ENCODE measurements at places on chromosomes 5 and 9. TPM values are rescaled to one million over a fixed set of nuclear protein-coding genes. Genes with fewer than 3 reads are reported as not detected.

DNA sequence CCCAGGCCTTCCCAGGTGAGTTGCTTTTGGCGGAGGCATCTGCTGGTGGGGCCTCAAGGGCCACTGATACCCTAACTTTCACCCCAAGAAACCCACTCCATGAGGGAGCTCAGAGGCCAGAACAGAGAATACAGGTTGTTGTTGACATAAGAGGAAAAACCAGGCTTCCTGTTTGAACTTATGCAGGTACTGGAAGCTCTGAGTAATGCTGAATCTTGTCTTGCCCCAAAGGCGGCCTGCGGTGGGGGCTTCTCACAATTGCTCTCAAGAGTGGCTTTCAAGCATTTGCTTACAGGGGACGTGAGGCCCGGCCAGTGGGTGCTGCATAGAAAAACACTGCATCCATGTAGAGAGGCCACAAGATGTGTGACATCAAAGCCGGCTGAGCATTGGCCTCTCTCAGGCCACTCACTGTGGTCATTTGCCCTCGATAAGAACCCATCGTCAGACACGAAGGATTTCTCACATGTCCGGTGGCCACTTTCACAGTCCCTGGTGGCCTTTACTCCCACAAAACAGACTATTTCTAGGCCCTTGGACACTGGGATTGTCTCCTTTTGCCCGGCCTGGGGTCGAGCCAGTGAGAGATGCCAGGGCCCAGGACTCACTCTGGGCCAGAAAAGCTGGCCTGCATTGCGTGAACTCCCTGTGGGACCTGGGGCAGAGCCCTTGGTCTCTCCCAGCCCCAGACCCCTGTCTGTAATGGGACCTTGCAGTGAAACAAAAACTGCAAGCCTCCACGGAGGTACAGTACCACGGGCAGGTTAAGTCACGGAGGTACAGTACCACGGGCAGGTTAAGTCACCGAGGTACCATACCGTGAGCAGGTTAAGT is 34.5 kb upstream of the TCF7 start:
- DNase-seq: no peak

GRCh38 chr5:96702503-96703383 is 40.6 kb downstream of the CAST start:
- peak; percentile 94 for DNase-seq

DNA sequence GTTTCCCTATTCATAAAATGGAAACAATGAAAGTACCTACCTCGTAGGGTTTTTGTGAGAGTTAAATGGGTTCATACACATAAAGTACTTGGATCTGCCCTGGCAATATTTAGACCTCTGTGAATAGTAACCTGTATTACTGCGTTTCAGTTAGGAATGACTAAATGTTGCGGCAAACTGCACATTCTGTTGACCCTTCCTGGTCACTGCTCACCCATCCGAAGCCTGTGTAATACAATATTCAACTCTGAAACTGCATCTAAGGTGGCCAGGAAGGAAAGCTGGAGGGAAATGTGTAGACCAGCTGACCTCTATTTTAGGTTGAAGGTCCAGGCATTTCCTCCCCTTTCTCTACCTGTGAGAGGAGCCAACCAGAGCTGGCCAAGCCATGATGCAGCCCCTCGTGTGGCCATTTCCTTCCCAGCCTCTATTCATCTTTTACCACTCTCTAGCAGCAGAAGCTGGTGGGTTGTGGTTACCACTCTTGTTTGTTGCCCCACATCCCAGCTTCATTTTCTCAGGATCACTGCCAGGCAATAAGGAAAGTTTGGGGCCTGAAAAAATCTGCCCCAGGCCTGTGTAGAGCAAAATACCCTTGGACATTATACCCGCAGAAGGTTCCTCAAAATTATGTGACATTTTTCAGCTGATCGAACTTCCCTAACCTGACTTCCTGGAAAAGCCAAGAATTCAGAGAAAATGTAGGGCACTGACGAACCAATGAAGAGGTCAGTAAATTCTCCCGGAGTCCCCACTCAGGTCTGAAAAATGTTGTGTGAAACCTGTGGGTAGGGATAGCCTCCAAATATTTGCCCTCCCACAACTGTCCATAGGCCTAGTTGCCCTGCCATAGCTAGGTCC is 20.5 kb upstream of the PDCD1LG2 start:
- no peak for DNase-seq

DNA sequence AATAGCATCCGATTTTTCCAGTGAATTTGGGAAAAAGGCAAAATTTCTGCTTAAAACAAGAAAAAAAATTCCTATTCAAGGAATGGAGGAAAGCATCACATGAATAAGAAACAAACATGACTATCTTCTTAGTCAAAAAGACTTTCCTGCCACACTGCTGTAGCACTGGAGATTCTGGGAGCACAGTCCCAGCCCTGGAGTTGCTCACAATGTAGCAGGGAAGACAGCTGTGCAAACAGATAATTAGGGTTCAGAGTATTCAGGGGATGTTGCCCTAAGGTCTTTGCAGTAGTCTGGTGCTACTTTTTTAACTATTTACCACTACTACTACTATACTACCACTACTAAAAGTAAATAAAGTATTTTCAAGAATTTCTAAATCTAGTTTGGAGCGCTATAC is 86.5 kb downstream of the BNC2 start:
- DNase-seq: no peak

GRCh38 chr9:133581513-133582343 is 27.5 kb downstream of the FAM163B start:
- DNase-seq: peak; percentile 68

- no peak for DNase-seq
These were observed 29.2 kb upstream of the MSANTD3 start for GRCh38 chr9:100397529-100398266.

DNA sequence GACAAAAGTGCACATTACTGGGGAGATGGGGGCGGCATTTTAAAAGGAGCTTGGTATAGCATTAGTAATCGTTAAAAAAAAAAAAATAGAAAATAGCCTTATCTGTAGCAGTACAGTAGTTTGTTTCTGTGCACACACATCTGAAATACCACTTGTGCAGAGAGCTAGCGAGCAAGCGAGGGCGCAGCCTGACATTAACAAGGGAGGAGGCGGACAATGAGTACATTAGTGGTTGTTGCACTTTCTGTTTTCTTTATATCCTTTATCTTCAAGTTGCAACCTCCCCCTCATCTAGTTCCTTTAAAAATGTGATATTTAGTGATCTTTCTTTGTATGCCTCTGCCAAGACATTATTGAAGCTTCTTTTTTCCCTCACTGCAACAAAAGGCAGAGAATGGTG is 880 bp upstream of the PTPDC1 start:
- DNase-seq: no peak

GRCh38 chr5:132655821-132656773 is 1.9 kb upstream of the IL13 start:
- DNase-seq: no peak

GRCh38 chr9:6413365-6414246 is 607 bp downstream of the UHRF2 start:
- peak; percentile 38 for DNase-seq

GRCh38 chr9:92726348-92726747 is 38.3 kb downstream of the BICD2 start:
- no peak for DNase-seq

- no peak for DNase-seq
These were observed 92.9 kb upstream of the RAI14 start for GRCh38 chr5:34563269-34563668.

GRCh38 chr5:97006454-97007060 is 70.7 kb downstream of the LNPEP start:
- no peak for DNase-seq

GRCh38 chr9:125774106-125774505 is 26.9 kb downstream of the PBX3 start:
- DNase-seq: no peak

DNA sequence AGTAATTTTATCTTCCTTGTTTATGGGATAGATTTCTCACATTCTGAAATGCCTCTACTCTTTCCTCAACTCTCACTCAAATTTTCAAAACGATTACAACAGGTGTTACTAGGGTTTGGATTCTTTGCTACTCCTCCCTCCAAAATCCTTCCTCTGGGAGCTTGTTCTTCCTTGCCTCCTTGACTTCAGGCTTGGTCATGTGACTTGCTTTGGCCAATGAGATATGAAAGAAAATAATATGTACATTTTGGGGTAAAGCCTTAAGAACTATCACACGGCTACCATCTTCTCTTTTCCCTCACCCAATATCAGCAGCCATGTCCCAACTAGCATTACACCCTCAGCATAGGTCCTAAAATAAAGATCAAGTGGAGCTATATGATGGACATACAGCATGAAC is 28.8 kb upstream of the SLC1A1 start:
- no peak for DNase-seq

DNA sequence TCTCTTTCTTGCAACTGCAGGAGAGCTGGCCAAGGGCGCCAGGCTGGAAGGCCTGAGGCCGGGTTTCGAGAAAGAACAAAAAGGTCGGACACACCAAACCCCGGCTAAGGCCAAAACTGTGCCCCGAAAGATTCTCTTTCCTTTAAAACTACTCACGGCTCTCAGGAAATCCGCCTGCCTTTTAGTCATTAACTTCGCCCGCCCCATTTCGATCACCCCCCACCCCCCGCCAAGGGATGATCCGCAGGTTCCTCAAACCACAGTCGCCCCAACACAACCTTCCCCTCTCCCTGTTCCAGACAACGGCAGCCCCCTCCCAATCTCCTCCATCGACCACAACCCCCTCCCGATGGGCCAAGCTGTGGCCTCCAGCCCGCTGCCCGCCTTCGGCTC is 536 bp downstream of the FEM1C start:
- peak; percentile 26 for DNase-seq

DNA sequence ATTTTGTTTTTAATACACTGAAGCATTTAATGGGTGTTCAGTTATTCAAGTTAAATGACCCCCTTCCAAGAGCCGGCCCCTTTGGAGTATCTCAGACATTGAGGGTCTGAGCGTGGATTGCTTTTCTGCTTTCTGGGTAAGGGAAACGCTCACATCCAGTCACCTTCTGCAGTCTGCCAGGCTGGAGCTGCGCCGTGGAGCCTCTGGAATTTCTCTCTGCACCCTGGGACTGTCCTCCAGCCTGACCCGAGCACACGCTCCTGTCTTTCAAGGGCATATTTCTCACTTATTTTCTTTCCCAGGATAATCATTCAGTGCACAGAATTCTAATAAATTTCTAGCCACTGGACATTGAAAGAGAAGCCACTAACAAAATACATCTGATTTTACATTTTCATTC is 13.4 kb downstream of the FAM240B start:
- no peak for DNase-seq

- peak; percentile 31 for DNase-seq
These were observed at the start of gene PRR7 for GRCh38 chr5:177446200-177447065. TSS of gene PRR7 (plus strand) at chr5:177446814. CDS start at chr5:177455068, 8,254 bp downstream.

Gene HAPLN1
- total RNA-seq: 0.53 TPM

Gene CNTFR
- 2.1 TPM for total RNA-seq

Gene CCL28
- 0.28 TPM for total RNA-seq

Gene TNFSF15
- not detected for total RNA-seq

Gene TMOD1
- total RNA-seq: 180 TPM

Gene ZNF462
- 31.7 TPM for total RNA-seq

Gene LECT2
- not detected for total RNA-seq

Gene FANCG
- 4.4 TPM for total RNA-seq

All from heart right ventricle (tissue), 16 donors.